Effector CD4-positive, alpha-beta T cell (primary cell): ENCODE measurements at places on chromosomes 3 and 15.

DNA sequence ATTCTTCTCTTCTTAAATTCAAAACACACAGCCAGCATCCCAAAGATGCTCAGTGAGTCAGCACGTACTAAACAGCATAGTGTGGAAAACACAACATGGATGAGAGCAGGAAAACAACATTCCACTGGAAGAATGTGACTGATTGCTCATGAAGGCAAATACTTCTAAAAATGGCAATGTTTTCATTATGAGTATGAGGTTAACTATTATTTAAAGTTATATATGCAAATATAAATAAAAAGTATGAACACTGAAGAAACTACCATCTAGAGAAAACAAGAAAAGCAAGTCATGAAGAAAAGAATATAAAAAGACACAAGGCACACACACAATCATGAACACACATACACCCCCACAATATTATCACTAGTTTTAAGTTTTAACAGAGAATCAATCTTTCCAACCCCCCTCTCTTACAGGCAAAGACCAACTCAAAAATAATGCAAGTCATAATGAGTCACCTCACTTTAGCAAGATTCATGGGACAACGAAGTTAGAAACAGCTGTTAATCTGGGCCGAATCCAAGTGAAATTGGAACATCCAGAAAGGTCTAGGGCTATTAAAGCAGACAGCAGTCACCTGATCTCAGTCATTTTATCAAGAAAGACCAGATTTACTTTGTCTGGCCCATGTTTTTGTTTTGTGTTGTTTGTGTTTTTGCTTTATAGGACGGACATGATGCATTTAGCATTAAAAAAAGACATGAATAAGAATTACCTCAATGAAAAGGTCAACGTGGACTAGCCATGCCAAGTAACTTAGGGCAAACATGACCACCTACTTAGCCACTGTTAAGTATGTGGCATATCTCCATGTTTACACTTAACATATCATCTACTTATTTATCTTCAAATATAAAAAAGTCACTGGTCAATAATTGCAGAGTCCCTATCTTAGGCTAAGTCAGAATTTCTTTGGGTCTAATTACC is 18.1 kb downstream of the GBE1 start:
- no peak for DNase-seq

DNA sequence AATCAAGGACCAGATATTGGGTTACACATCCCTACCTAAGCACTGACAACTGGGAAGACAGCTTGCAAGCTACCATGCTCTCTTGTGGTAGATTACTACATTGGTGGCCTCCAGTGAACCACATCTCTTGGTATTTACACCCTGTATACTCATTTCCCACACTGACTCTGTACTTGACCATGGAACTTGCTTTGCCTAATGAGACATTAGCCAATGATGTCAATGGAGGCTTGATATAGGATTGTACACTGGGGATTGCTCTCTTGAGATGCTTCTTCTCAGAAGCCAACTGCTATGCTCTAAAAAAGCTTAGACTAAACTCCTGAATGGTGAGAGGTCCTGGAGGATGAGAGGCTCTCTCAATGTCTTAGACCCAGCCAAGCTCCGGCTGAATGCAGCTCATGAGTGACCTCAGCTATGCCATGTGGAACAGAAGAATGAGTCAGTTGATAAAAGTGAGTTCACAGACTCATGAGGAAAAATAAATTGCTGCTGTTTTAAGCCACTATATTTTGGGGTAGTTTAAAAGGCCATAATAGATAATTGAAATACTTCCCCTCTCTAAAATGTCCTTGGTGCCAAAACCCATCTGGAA is 61.5 kb upstream of the GALNT15 start:
- DNase-seq: no peak

DNA sequence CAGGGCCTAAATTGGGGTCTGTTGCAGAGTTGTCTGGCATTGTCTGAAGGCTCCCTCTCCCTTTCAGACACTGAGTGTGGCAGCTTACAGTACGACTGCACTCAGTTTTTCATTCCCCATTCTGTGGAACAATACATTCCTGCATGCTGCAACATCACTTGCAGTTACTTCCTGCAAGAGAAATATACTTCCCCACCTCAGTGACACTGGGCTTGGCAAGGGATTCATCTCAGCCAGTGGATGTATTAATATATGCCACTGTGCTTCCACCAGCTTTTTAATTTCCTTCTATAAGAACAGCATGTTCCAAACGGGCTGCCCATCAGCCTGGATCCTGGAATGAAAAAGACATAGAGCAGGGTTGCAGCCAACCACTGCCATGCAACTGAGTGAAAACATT is 23.1 kb downstream of the B3GALNT1 start:
- no peak for DNase-seq

GRCh38 chr3:196736670-196737374 is 2.8 kb upstream of the PAK2 start:
- no peak for DNase-seq
